ENCODE measurements at places on chromosomes 6 and 20.

DNA sequence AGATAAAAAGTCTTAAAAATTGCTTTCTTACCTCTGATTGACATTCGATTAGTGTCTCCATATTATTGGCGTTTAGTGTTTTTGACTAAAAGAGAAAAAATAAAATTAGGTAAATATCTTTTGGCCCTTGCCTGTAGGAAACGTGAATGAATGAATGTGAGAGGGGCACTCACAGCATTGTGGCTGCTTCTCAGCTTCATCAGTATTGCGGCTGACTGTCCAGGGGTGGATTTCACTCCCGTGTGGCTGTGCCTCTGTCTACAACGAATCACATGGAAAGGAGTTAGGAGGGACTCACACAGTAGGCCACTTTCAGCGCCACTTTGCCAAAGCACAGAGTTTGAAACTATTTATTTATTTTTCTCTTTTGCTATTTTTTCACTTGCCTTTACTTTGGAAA, 844 bp downstream of the TAGAP start:
- H3K27ac ChIP-seq = no peak overlapping the region
- DNase-seq = no peak
- H3K36me3 ChIP-seq = no peaks in the 10 kb centered on the region
- no peaks in the 10 kb centered on the region for H3K27me3 ChIP-seq
- H3K4me1 ChIP-seq = no peaks in the 10 kb centered on the region
- H3K4me3 ChIP-seq = no peak overlapping the region

GRCh38 chr20:23668477-23668951, 20.3 kb downstream of the CST4 start:
- H3K4me1 ChIP-seq = no peaks in the 10 kb centered on the region
- DNase-seq = no peak
- H3K36me3 ChIP-seq = no peaks in the 10 kb centered on the region

- no peak overlapping the region for H3K27ac ChIP-seq
- DNase-seq = no peak
- H3K27me3 ChIP-seq = no peaks in the 10 kb centered on the region
- peaks cover 6% of the 10 kb centered on the region for H3K4me1 ChIP-seq
Observed at GRCh38 chr6:16493802-16494201, 255.4 kb downstream of the GMPR start.

GRCh38 chr6:3847521-3847920, 1.7 kb upstream of the FAM50B start:
- H3K36me3 ChIP-seq = no peaks in the 10 kb centered on the region

DNA sequence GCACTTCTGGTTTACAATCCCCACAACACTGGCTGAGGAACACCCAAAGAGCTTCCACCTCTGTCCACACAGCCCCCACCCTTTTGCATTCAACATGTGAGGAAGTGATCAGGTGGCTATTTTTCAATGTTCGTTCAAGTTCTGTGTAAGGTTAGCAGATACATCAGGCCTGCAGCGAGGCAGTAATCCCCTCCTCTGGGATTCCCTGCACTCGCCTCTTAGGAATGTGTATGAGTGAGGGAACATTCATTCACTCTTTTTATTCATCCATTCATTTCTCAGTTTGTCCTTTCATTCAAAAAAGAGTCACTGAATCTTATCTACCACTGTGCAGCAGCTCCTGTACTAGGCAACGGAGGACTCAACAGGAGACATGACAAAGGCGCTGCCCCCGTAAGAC, 236.4 kb upstream of the PRDM1 start:
- no peaks in the 10 kb centered on the region for H3K27me3 ChIP-seq
- DNase-seq = no peak
- no peaks in the 10 kb centered on the region for H3K36me3 ChIP-seq
- H3K27ac ChIP-seq = no peak overlapping the region

DNA sequence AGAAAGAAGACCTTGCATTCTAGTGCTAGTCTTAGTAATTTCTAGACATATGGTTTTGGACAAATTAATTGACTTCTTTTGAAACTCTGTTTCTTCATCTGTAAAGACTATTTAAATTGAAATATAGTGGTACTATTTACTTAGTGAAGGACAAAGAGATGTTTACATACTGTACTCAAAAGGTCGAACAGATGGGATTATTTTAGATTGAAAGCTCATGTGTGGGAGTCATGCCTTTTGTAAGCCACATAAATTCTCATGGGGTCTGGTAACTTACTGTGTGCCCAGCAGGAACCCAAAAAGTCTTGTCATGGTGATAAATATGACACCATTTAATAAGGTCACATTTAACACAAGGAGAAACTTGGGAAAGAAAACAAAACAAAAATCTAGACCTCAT, 368.2 kb upstream of the CITED2 start:
- no peak overlapping the region for H3K4me3 ChIP-seq
- DNase-seq = no peak
- H3K4me1 ChIP-seq = peaks cover 4% of the 10 kb centered on the region
- H3K27ac ChIP-seq = no peak overlapping the region
- H3K36me3 ChIP-seq = no peaks in the 10 kb centered on the region

Measured in aorta (tissue), 5 donors.